Naive thymus-derived CD8-positive, alpha-beta T cell (primary cell): ENCODE measurements at places on chromosomes 7 and 10.

GRCh38 chr10:124864421-124865193 lies 63.0 kb downstream of the ABRAXAS2 start:
- no peaks in the 10 kb centered on the region for H3K27me3 ChIP-seq
- H3K4me3 ChIP-seq, result no peak overlapping the region
- H3K4me1 ChIP-seq, result no peaks in the 10 kb centered on the region
- no peak for DNase-seq
- H3K27ac ChIP-seq, result no peak overlapping the region

- no peak for DNase-seq
- H3K36me3 ChIP-seq, result no peaks in the 10 kb centered on the region
- no peak overlapping the region for H3K27ac ChIP-seq
- H3K4me1 ChIP-seq, result peaks cover 2% of the 10 kb centered on the region
Measured at GRCh38 chr10:116268976-116269375, 4.0 kb downstream of the GFRA1 start.

GRCh38 chr7:114109304-114109703 lies 190.5 kb upstream of the PPP1R3A start:
- DNase-seq, result no peak
- H3K27ac ChIP-seq, result no peak overlapping the region
- no peak overlapping the region for H3K4me3 ChIP-seq
- no peaks in the 10 kb centered on the region for H3K36me3 ChIP-seq
- no peaks in the 10 kb centered on the region for H3K4me1 ChIP-seq

GRCh38 chr7:133023370-133024071 lies 58.4 kb downstream of the CHCHD3 start:
- no peak for DNase-seq
- no peaks in the 10 kb centered on the region for H3K36me3 ChIP-seq
- H3K27ac ChIP-seq, result no peak overlapping the region
- no peak overlapping the region for H3K4me3 ChIP-seq

DNA sequence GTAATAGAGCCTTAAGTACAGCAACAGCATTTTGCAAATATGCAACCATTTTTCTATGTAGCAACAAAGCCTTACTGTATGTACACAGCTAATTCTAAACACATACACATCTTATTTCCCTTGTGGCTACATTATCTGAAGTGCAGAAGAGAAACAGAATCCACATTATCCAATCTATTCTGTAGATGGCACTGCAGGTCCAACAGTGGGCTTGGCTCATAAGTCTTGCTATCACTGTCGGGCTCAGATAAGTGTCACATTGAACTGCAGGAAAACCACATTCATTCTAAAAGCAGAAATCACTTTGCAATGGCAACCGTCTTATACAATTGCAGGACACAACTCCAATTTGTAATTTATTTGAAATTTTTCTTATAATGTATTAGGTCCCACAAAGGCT lies 109.8 kb upstream of the NOBOX start:
- no peak overlapping the region for H3K4me3 ChIP-seq
- no peaks in the 10 kb centered on the region for H3K27me3 ChIP-seq
- peaks cover under 1% of the 10 kb centered on the region for H3K4me1 ChIP-seq
- no peaks in the 10 kb centered on the region for H3K36me3 ChIP-seq

DNA sequence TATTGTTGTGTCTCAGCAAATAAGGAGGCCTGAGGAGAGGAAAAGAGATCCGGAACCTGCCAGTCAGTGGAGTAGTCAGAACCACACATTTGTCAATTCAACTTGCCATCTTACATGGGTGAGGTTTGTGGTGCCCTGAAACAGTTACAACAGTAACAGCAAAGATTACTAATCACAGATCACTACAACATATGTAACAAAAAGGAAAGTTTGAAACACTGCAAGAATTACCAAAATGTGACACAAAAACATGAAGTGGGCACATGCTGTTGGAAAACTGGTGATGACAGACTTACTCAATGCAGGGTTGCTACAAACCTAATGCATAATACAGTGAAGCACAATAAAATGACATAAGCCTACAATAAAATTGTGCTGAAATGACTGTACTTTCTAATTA lies 89.4 kb downstream of the LRRN3 start:
- H3K4me1 ChIP-seq, result peaks cover 9% of the 10 kb centered on the region
- peaks cover 4% of the 10 kb centered on the region for H3K36me3 ChIP-seq
- no peak overlapping the region for H3K4me3 ChIP-seq
- DNase-seq, result no peak
- H3K27me3 ChIP-seq, result no peaks in the 10 kb centered on the region

GRCh38 chr10:33459602-33460001 lies 125.1 kb upstream of the NRP1 start:
- no peaks in the 10 kb centered on the region for H3K36me3 ChIP-seq
- no peak overlapping the region for H3K27ac ChIP-seq
- no peaks in the 10 kb centered on the region for H3K4me1 ChIP-seq
- H3K27me3 ChIP-seq, result no peaks in the 10 kb centered on the region
- H3K4me3 ChIP-seq, result no peak overlapping the region

- H3K4me3 ChIP-seq, result no peak overlapping the region
- H3K36me3 ChIP-seq, result no peaks in the 10 kb centered on the region
- H3K27me3 ChIP-seq, result peaks cover 17% of the 10 kb centered on the region
- DNase-seq, result no peak
- no peak overlapping the region for H3K27ac ChIP-seq
- H3K4me1 ChIP-seq, result no peaks in the 10 kb centered on the region
Measured at GRCh38 chr10:123665491-123666286, 466 bp upstream of the GPR26 start.

GRCh38 chr10:34420273-34420672 lies 394.8 kb downstream of the PARD3 start:
- no peak for DNase-seq
- H3K27ac ChIP-seq, result no peak overlapping the region
- no peaks in the 10 kb centered on the region for H3K36me3 ChIP-seq
- H3K4me1 ChIP-seq, result no peaks in the 10 kb centered on the region
- no peak overlapping the region for H3K4me3 ChIP-seq

DNA sequence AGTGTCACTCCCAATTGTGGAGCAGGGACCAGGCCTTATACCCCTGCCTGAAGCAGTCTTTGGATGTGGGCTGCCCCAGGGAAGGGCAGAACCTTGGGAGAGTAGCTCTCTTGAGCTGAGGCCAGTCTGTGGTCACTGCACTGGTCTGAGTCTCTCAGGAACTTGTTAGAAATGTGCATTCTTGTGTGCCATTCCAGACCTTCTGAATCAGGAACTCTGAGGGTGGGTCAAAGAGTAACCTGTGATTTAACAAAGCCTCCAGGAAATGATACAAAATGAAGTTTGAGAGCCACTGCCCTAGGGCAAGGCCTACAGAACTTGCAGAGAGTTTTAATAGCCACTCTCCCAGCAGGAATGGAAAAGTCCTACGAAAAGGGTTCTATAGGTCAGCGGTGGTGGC lies 68.1 kb downstream of the LYZL1 start:
- H3K36me3 ChIP-seq, result no peaks in the 10 kb centered on the region
- DNase-seq, result no peak
- no peak overlapping the region for H3K27ac ChIP-seq
- no peak overlapping the region for H3K4me3 ChIP-seq

DNA sequence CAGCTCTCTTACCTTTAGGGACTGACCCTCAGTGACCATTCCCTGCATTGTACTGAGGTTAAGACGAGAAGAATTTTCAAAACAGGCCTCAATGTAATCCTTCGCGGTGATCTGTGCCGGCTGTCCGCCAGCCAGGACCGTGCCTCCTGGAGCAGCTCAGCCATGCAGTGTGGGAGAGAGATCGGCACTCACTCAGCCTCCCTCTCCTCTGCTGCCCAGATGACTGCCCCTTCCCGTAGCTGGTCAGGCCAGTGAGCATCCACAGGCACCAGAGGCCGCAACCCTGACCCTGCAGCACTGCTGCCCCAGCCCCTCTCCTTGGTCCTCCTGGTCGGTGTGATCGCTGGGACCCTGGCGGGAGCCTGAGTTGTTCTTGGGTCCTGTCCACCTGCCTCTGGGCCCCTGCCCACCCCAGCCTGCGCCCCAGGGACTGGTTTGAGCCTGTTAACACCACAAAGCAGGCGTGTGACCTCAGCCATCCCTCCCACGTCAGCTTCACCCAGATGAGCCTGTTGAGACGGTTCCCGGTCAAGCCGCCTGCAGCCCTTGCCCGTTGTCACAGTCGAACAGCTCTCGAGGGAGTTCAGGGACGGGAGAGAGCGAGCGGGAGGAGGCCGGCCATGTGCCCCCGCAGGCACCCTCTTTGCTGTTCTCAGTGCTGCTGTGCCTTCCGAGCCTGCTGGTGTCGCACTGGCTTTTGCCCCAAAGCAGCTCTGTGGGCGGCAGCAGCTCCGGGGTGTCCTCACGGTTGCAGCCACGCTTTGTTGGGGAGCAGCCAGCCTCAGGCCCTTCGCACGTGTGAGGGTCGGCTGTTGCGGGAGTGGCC lies 37.2 kb downstream of the NKX6-2 start:
- H3K27ac ChIP-seq, result no peak overlapping the region
- no peak overlapping the region for H3K4me3 ChIP-seq
- no peaks in the 10 kb centered on the region for H3K4me1 ChIP-seq
- H3K27me3 ChIP-seq, result no peaks in the 10 kb centered on the region

GRCh38 chr10:24170199-24170598 lies 38.7 kb upstream of the KIAA1217 start:
- H3K36me3 ChIP-seq, result no peaks in the 10 kb centered on the region
- peaks cover 3% of the 10 kb centered on the region for H3K27me3 ChIP-seq
- H3K4me1 ChIP-seq, result no peaks in the 10 kb centered on the region
- DNase-seq, result no peak

- H3K27ac ChIP-seq, result no peak overlapping the region
- no peaks in the 10 kb centered on the region for H3K27me3 ChIP-seq
- no peaks in the 10 kb centered on the region for H3K4me1 ChIP-seq
- H3K36me3 ChIP-seq, result no peaks in the 10 kb centered on the region
- no peak overlapping the region for H3K4me3 ChIP-seq
Measured at GRCh38 chr10:107847620-107848019, 683.1 kb upstream of the SORCS1 start.

DNA sequence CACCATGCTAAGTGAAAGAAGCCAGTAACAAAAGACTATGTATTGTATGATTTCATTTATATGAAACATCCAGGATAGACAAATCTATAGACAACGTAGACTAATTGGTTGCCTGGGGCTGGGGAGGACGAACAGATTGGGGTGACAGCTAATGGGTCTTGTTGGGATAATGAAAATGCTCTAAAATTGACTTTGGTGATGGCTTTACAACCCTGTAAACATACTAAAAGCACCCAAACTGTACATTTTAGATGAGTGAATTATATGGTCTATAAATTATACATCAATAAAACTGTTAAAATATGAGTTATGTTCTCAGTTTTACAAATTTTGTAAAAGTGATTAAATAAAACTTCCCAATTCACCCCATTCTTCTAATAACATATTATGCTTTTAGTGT lies 261.5 kb downstream of the ELMO1 start:
- peaks cover 11% of the 10 kb centered on the region for H3K4me1 ChIP-seq
- DNase-seq, result no peak
- H3K27me3 ChIP-seq, result no peaks in the 10 kb centered on the region

DNA sequence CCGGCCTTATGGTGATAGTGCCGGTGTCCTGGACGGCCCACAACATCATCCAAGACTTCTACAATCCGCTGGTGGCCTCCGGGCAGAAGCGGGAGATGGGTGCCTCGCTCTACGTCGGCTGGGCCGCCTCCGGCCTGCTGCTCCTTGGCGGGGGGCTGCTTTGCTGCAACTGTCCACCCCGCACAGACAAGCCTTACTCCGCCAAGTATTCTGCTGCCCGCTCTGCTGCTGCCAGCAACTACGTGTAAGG lies 713 bp downstream of the CLDN4 start:
- no peaks in the 10 kb centered on the region for H3K27me3 ChIP-seq
- no peaks in the 10 kb centered on the region for H3K36me3 ChIP-seq
- DNase-seq, result no peak
- H3K4me1 ChIP-seq, result peaks cover 26% of the 10 kb centered on the region
- no peak overlapping the region for H3K4me3 ChIP-seq

- H3K4me1 ChIP-seq, result no peaks in the 10 kb centered on the region
- H3K36me3 ChIP-seq, result no peaks in the 10 kb centered on the region
- no peaks in the 10 kb centered on the region for H3K27me3 ChIP-seq
- no peak overlapping the region for H3K4me3 ChIP-seq
Measured at GRCh38 chr7:146635205-146636032, 518.8 kb downstream of the CNTNAP2 start.

DNA sequence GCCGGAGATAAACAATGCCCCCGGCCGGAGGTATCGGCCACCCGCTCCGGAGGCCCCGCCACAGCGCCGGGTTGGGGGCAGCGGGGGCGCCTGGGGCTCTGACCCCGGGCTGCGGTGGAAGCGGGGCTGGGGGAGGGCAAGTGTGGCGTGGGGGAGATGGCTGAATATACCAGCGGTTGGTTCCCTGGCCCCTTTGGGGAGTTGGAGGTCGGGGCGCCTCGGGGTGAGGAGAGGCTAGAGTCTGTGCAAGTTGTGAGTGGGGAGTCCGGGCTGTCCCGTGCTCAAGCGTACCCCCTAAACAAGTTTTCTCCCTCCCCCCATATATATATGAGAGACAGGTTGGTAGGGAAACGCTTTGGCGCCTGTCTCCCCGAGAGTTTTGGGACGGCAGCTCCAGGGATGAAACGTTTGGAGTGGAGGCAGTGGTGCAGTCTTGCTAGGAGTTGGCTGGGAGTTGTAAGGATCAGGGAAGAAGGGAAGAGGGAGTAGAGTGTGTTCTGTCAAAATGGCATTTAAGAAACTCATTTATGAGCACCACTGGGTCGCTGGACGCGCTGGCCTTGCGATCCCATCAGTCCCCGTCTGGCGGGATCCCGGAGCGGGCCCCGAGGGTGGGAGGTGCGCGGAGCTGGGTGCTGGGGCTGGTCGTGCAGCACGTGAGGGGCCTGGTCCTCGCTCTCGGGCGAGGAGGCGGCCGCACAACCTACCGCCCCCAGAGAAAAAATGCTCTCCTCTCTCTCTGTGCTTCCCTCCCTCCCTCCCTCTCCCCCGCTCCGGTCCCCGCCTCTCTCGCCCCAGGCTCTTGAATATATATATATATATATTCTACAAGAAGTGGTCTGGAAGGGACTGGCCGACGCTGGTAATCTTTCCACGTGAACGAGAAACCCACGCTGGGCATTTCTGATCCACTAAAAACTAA lies 1.1 kb downstream of the TET1 start:
- DNase-seq, result no peak
- peaks cover 3% of the 10 kb centered on the region for H3K36me3 ChIP-seq
- peak overlapping the region; percentile 81 for H3K4me3 ChIP-seq
- H3K27ac ChIP-seq, result no peak overlapping the region
- H3K27me3 ChIP-seq, result peaks cover 53% of the 10 kb centered on the region

- H3K4me3 ChIP-seq, result peak overlapping the region; percentile 78
- peaks cover 8% of the 10 kb centered on the region for H3K4me1 ChIP-seq
- H3K36me3 ChIP-seq, result no peaks in the 10 kb centered on the region
- H3K27me3 ChIP-seq, result peaks cover 6% of the 10 kb centered on the region
- H3K27ac ChIP-seq, result no peak overlapping the region
- no peak for DNase-seq
Measured at GRCh38 chr7:4809666-4810065, 34.2 kb downstream of the AP5Z1 start.

GRCh38 chr7:101238226-101239182 lies 902 bp upstream of the CLDN15 start:
- H3K4me1 ChIP-seq, result peaks cover 2% of the 10 kb centered on the region
- DNase-seq, result no peak
- H3K4me3 ChIP-seq, result no peak overlapping the region

DNA sequence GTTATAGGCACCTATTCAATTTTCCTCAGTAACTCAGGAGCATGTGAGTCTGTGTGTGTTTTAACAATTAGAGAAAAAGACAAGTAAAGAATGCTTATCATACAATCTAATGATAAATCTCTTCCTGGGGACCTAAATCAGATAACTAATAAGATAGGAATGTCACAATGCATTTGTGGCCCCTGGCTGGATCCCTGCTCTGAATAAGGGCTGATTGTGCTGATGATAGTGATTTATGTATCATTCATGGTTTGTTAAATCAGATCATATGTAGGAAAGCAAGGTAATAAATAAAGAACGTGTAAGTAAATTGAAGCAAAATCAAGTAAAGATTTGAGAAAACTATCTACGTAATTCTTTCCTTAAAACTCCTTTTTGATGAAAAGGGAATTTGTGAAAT lies 145.9 kb downstream of the C7orf25 start:
- no peaks in the 10 kb centered on the region for H3K4me1 ChIP-seq
- no peak overlapping the region for H3K27ac ChIP-seq
- no peak for DNase-seq
- no peaks in the 10 kb centered on the region for H3K36me3 ChIP-seq
- H3K4me3 ChIP-seq, result no peak overlapping the region
